ENCODE measurements at places on chromosomes 1 and 21.

GRCh38 chr1:243270097-243270864 is 14.4 kb downstream of the SDCCAG8 start:
- DNase-seq, result no peak

DNA sequence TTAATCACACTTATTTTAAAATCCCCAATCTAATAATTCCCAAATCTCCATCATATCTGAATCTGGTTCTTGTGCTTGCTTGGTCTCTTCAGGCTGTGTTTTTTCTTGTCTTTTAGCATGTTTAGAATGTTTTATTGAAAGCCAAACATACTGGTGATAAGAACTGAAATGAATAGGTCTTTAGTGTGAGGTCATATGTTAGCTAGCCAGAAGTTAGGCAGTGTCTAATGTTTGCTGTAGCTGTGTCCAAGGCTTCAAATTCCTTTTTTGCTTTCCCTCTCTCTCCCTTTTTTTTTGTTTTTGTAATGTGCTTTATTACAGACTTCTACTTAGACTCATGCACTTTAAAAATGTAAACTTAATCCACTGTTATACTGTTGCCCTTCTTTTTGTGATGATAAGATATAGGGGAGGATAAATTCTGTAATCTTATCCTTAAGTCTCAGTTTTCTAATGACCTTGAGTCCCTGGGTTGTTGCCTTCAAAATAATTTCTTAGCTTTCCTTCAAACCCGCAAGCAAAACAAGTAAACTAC is 725.1 kb downstream of the BRINP3 start:
- no peak for DNase-seq

GRCh38 chr1:193185211-193185610 is 1.2 kb downstream of the B3GALT2 start:
- DNase-seq, result no peak

DNA sequence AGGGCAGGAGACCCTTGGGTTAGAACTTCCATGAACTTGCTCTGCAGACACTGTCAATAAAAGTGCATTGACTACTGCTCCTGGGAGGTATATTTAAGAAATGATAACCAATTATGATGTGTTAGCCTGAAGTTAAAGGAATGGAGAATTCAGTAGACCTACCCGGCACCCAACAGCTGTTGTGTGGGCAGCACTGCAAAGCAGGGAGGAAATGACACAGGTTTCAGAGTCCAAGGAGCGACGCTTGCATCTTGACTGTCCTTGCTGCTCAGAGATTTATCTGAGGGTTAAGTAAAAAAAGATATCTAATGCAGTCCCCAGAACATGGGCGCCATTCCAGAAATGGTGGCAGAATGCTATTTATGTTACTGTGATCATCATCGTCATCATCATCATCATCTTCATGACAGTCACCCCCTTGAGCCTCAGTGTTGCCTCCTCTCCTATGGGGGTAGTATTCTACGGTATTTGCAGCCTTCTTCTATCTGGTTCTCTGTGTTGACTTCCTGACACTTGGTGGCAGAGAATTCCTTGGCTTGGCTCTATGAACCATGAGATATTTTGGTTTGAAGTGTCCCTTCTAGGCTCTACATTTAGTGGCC is 225.9 kb downstream of the KAZN start:
- no peak for DNase-seq

DNA sequence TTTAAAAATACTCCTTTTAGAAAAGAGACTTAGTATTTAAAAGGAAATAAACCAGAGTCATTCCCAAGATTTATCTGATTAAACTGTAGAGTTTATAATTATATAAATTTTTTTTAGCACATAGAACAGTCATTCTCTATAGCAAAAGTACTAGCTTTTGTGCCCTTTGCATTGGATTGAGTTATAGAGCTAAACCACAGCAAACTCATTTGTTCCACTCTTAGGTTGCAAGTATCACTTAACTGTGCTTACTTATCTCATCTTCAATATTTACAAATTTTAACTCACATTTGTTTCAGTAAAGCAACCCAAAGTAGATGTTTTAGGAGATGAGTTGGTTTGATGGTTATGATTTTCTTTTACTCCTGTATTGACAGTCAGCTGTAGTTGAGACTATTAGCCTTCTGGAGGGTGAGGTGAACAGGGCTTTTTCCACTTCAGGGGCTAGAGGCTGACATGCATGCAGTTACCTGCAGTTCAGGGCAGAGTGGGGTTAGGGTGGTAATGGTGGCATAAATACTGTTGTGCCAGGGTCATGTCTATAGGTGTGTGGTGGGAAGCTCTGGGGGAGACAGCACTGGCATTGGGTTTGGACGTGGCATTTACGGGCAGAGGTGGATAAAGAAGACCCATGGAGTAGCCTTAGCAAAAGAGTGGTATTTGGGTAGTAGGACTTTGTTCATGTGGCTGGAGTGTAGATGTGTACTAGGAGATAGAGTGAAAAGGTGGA is 42.1 kb downstream of the DYRK1A start:
- DNase-seq, result no peak

- DNase-seq, result no peak
Observed at GRCh38 chr1:36481771-36482723, 666 bp downstream of the CSF3R start.

GRCh38 chr1:64909031-64909430 is 57.3 kb downstream of the JAK1 start:
- no peak for DNase-seq

DNA sequence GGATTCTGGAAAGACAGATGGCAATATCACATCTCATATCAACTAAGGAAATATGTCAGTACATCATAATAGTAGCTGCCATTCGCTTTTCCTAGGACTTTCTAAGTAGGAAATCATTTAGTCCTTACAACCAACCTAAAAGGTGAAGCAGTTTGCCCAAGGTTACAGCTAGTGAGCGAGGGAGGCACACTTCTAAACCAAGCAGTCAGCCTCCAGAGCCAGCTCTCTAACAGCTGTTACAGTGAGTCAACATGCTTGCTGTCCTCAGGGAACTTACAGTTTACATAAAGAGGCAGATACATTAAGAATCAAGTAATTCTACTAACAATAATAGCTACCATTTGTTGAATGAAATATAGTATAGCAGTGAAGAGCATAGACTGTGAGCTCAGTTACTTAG is 57.1 kb downstream of the GIPC2 start:
- no peak for DNase-seq

DNA sequence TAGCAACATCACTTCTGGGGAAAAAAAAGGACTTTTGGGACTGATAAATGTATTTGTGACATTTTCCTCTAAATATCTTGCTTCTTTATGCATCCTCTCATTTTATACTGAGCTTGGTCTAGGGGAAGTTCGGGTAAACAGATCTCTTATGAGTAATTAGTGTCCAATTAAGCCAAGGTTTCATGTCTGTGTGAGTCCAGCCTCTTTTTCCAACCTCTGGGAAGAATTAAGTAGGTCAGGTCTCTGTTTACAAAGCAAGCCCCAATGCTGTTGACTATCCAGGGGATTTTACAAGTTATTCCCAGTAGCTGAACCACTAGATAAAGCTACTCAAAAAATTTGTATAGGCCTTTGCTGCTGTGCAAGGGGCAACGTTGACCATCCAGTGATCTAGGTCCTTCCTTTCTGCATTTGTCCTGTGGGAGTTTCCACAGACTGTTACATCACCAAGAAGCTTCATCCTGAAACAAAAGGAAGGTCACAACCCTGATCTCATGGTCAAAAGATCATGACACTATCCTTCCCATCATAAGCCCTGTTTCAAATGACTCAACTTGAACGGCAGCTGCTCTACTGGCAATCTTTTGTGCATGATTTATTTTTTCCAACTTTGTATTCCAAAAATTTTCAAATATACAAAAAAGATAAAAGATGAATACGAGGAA is 74.3 kb downstream of the ETS2 start:
- DNase-seq, result no peak

GRCh38 chr1:41695118-41695745 is 210.7 kb upstream of the EDN2 start:
- no peak for DNase-seq

DNA sequence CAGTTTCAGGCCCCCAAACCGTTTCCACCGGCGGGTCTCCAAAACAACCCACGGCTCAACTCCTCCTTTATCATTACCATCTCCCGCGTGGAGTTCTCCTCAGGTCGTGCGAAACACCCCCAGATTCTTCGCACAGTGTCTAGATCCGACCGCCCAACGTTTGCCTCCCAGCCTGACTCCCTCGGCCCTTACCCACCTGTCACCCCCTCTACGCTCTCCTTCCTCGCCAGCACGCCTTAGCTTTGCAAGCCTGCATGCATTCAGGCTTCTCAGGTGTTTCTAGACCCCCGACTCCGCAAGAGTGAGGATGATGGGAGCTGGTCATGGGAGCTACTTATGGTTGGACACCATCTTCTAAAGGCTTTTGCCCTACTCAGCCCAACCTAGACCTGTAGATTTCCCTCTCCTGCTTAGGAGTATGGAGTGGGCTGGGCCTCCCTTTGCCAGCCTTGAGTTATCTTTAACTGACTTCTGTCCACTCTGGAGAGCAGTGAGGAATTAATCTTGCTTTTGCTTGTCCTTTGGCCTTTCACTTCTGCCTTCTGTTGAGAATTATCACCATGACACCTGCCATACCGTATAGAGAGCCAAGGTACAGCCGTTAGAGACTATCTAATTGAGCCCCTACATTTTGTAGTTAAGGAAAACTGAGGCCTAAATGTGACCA is 865 bp downstream of the ATP5IF1 start:
- no peak for DNase-seq

GRCh38 chr1:53590104-53590503 is 130.9 kb downstream of the DMRTB1 start:
- DNase-seq, result no peak

GRCh38 chr1:32759997-32760623 is 57.0 kb downstream of the YARS1 start:
- no peak for DNase-seq

GRCh38 chr1:233544304-233544703 is 69.6 kb upstream of the KCNK1 start:
- DNase-seq, result no peak

GRCh38 chr1:236920286-236920894 is 83.9 kb downstream of the MT1HL1 start:
- DNase-seq, result no peak

GRCh38 chr1:65698590-65698989 is 94.1 kb upstream of the PDE4B start:
- no peak for DNase-seq

GRCh38 chr1:216566641-216567205 is 143.5 kb upstream of the USH2A start:
- DNase-seq, result no peak

DNA sequence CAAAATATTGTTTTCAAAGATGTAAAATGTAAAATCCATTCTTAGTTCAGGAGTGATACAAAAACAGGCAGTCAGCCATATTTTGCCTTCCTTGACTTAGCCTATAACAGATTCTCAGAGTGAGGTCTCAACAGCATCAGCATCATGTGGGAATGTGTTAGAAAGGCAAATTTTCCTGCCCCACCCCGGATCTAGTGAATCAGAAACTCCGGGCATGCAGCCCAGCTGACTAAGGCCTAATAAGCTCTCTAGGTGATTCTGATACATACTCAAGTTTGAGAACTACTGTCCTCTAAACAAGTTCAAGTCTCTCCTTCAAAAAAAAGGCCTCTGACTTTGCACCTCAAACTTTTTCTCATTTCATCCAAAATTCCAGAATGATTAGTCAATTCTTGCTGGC is 46.9 kb upstream of the PRRC2C start:
- DNase-seq, result no peak

GRCh38 chr1:22177354-22178003 is 34.6 kb upstream of the WNT4 start:
- no peak for DNase-seq

DNA sequence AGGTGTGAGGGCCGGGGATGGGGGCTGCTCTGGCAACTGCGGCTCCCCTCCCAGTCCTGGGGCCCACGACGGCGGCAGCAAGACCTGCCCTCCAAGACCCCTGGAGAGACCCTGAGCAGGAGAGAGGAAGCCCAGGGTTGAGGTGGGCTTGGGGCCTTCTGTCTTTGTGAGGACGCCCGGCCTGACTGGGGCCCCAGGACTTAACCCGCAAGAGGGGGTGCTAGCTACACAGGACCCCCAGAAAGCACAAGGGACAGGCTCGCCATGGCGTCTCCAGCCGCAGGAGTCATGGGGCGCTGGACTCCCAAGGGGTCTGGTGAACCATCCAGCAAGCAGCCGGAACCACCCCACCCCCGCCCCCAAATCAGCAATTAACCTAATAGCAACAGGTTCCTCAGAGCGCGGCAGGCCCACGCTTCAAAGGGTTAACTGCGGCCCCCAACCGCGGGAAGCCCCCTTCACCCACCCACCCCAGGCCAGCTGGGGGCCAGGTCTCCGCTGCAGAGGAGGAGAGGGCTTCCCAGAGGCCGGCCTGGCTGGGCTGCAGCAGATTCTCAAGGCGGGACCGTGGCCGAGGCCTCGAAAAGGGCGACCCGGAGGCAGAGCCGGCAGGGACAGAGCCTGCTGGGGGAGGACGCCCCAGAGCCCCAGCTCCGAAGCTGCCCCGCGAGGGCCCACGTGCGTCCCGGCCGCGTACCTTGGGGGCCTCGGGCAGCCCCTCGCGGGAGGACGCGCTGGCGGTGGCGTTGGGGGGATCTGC is 525 bp downstream of the C1QTNF12 start:
- no peak for DNase-seq

GRCh38 chr1:58986996-58987767 is 203.3 kb upstream of the JUN start:
- no peak for DNase-seq

- DNase-seq, result no peak
Observed at GRCh38 chr1:45329445-45329844, 2.8 kb downstream of the HPDL start.

GRCh38 chr1:12114916-12115315 is 51.8 kb downstream of the TNFRSF8 start:
- DNase-seq, result no peak

GRCh38 chr1:150809651-150810050 is 1.6 kb upstream of the CTSK start:
- DNase-seq, result no peak

- no peak for DNase-seq
Observed at GRCh38 chr1:182910143-182910542, 42.8 kb downstream of the SHCBP1L start.

GRCh38 chr21:32844653-32845436 is 73.3 kb upstream of the PAXBP1 start:
- DNase-seq, result no peak

GRCh38 chr1:39080831-39081270 is 54.7 kb downstream of the NDUFS5 start:
- DNase-seq, result no peak
